ENCODE measurements at places on chromosomes 7 and 10. TPM values are rescaled to one million over a fixed set of nuclear protein-coding genes. Genes with fewer than 3 reads are reported as not detected.

The TMEM130 gene
- total RNA-seq = not detected

The NFKB2 gene
- total RNA-seq = 65.1 TPM

The ZSCAN21 gene
- total RNA-seq = 8.4 TPM

The TSPAN15 gene
- total RNA-seq = 255 TPM

The TLL2 gene
- total RNA-seq = 0.06 TPM

The SRPK2 gene
- total RNA-seq = 71.1 TPM

The SPACDR gene
- 0.32 TPM for total RNA-seq

The AGMO gene
- 1.9 TPM for total RNA-seq
